Upper lobe of left lung (tissue), 6 donors: ENCODE measurements at places on chromosomes 2 and 18. TPM values are rescaled to one million over a fixed set of nuclear protein-coding genes. Genes with fewer than 3 reads are reported as not detected.

DNA sequence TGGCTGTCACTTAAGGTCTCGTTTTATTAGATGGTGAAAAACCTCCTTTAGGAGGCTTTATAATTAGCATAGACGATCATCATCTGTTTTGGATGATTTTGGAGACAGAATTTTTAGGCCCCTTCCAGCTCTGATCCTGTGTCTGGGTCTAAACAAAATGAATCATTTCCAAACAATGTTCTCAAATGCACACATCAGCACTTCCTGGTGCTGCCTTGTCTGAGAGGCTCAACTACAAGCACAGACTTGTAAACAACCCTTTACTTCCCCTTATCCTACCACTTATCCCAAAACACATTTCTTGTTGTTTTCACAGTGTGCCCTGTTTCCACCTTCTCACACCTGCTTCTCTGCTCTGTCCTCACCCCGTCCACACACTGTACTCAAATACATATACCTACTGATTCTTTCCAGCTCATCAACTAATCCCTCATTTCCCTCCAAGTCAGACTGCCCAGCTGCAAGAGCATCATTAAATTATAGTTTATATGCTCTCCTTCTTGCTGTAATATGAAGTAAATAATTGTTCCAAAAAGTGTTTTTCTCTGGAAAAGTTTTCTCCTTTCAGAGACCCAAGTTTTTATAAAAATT is 71.2 kb upstream of the COL3A1 start:
- H3K4me1 ChIP-seq: no peaks in the 10 kb centered on the region
- H3K27ac ChIP-seq: no peak overlapping the region
- no peaks in the 10 kb centered on the region for H3K27me3 ChIP-seq
- H3K36me3 ChIP-seq: no peaks in the 10 kb centered on the region

- no peak for DNase-seq
- no peaks in the 10 kb centered on the region for H3K4me1 ChIP-seq
- H3K36me3 ChIP-seq: no peaks in the 10 kb centered on the region
Observed at GRCh38 chr18:59834267-59834666, 65.5 kb upstream of the PMAIP1 start.

DNA sequence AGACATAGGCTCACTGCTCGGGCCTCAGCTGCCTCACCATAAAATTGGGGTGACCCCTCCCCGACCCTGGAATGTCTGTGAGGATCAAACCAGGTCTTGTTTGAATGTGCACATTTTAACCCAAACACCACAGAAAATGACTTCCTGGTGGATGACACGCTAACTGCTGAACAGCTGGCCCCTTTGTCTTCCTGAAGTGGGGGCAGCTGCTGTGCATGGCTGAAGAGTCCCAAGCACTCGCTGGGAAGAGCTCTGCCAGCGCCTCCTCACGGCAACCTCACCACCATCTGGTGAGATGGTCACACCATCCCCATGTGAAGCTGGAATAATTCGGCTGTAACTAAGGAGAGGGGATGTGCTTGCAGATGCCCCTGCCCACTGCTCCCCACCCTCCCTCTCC is 34.0 kb downstream of the AQP12A start:
- H3K36me3 ChIP-seq: no peaks in the 10 kb centered on the region
- no peak overlapping the region for H3K4me3 ChIP-seq
- H3K4me1 ChIP-seq: no peaks in the 10 kb centered on the region
- no peak for DNase-seq
- no peak overlapping the region for H3K27ac ChIP-seq

- no peaks in the 10 kb centered on the region for H3K36me3 ChIP-seq
- H3K4me1 ChIP-seq: no peaks in the 10 kb centered on the region
- no peak overlapping the region for H3K27ac ChIP-seq
- no peaks in the 10 kb centered on the region for H3K27me3 ChIP-seq
- no peak for DNase-seq
Observed at GRCh38 chr2:84283506-84283905, 175.6 kb downstream of the SUCLG1 start.

HOXD13 gene
- not detected for total RNA-seq
